Fibroblast of skin of abdomen (primary cell): ENCODE measurements at places on chromosomes 5 and 9.

DNA sequence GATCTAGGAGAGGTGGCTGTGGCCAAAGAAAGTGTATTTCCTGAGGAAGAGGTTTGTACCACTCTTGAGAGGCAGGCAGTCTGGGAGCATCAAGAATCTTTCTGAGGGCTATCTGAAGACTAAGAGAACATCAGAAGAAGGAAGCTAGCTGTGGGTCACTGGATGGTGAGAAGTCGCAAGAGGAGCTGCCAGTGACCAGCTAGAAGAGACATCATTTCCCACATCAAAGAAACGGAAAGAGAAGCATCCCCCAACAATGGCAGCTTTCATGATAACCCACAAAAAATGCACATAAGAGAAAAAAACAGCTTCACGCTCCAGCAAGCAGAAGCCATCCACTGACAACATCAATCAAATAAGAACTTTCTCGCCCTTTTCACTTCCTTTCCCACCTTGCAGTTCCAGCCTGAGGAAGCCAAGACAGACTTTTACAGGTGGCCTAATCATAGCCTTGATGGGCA lies 25.0 kb upstream of the CEP78 start:
- DNase-seq, result no peak

DNA sequence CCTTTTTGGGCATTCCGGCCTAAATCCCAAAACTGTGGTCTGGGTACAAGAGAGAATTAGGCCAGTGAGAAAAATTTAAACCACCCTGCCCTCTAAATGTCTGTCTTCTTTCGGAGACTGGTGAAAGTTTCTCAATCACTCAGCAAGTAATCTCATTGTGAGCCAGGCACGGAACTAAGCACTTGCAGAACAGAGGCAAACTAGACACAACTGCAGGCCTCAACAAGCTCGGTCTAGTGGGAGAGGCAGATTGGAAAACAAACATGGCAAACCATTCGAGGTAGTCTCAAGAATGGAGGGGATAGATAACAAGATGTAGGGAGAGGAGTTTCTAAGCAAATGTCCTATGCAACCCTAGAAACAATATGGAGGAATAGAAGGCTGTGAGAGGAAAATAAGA lies 8.9 kb upstream of the C5orf58 start:
- DNase-seq, result no peak

- no peak for DNase-seq
Observed at GRCh38 chr5:176697934-176698538, 50.8 kb downstream of the TSPAN17 start.

DNA sequence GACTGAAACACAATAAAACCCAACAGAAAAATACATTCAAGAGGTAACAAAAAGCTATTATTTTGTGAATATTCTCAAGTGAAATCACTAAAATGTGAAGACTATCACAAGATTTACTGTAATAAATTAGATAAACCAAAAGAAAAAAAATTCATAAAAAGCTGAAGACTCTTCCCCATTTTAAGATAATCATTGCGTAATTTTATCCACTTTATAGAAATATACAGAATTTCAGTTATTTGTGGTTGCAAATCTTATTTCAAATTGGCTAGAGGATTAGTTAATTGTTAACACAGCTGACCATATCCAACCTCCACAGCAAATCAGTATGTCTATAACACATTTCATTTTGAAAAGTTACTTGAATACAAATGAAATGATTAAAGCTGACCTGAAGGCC lies 7.7 kb upstream of the TMEM267 start:
- DNase-seq, result no peak

GRCh38 chr5:139246394-139246793 lies 47.1 kb upstream of the MATR3 start:
- DNase-seq, result peak; percentile 75

DNA sequence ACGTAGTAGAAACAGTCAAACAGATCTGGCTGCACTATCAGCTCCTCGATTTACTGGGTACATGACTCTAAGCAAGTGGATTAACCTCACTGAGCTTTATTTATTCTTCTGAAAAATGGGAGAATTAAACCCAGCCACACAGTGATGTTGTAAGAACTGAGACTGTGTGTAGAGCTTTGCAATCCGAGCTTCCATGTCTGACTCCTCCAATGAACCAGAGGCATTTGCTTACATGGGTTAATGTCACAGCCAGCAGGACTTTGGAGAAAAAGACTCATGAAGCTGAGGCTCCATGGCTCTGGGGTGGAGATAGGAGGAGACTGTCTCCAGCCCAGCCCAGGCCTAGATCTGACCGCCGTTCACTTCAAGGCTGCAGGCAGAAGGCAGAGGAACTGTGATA lies 201.3 kb downstream of the CDK5RAP2 start:
- DNase-seq, result no peak

DNA sequence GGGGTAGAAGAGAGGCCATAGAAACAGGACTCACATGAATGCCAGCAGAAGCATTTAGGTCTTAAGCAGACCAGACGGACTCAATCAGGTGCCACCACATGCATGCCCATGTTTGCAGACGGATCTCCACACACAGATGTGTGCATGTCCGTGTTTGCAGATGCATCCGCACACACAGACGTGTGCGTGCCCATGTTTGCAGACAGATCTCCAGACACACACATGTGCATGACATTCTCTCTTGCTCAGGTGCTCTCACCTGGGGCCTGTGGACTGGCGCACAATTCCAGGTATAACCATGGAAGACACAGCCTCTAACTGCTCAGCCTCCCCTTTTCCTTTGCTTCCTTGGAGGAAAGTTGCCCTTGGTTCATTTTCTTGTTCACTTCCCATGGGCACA lies 148.3 kb downstream of the CACNA1B start:
- no peak for DNase-seq

- DNase-seq, result no peak
Observed at GRCh38 chr5:145629047-145629446, 206.1 kb downstream of the PRELID2 start.

DNA sequence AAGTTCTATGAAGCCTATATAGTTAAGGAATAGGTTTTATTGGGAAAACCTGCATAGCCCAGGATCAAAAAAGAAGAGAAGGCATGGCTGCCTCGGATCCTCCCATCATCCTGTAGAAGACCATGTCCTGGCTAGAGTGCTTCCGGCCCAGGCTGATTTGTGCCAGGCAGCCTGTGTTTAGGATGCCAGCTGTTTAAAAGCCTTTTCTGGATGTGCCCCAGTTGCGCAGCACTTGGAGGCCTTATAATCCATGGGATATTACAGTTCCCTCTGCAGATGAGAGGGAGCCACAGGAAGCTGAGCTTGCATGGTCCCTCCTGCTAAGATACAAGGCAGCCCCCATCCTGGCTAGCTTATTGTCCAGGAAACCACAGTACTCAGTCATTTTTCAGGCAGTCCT lies 97.9 kb downstream of the CHSY3 start:
- no peak for DNase-seq

DNA sequence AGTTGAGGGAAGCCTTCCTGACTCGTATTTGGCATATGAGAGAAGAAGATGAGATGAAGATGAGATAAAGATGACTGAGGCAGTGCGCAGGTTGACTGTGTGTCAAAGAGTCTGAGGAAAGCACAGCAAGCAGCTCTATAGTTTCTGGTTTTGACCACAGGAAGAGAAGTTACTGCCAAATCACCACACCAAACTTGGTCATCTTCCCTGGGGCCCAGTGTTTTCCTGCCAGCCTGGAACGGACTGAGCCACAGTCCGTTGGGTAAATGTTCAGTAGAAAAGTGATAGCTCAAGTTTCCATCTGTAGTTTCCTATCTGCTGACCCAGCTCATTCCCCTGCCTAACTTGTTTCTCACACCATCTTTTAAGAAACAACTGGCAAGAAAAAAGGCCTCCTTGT lies 80.7 kb upstream of the ADAMTS19 start:
- DNase-seq, result no peak

GRCh38 chr9:17631396-17631795 lies 52.5 kb downstream of the SH3GL2 start:
- no peak for DNase-seq

DNA sequence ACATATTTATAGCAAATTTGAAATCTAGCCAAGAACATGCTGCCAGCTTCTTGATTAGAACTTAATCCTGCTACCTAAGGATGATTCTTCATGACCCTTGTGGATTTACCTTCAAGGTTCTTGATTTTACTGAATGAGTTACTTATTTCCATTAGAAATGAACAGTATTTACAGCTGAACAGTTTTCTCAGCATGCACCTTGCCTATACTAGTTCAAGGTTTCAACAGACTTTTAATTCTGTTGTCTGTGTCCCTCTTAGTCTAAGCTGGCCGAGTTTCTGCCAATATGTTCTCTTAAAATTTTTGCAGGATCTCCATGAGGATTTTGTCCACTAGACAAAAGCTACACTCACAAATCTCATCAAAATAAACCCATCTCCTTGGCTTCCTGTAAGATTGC lies 188.8 kb upstream of the ST8SIA4 start:
- DNase-seq, result no peak

- peak; percentile 87 for DNase-seq
Observed at GRCh38 chr5:91206734-91207133, 176.4 kb downstream of the ARRDC3 start.

GRCh38 chr5:132468656-132469379 lies 21.8 kb downstream of the IRF1 start:
- no peak for DNase-seq

GRCh38 chr5:923281-923873 lies 30.7 kb downstream of the TRIP13 start:
- DNase-seq, result peak; percentile 58

GRCh38 chr5:41115281-41115680 lies 44.1 kb upstream of the MROH2B start:
- peak; percentile 76 for DNase-seq

GRCh38 chr5:83149671-83150070 lies 72.3 kb downstream of the XRCC4 start:
- DNase-seq, result peak; percentile 28

GRCh38 chr5:76999451-76999850 lies 30.8 kb upstream of the AGGF1 start:
- peak; percentile 77 for DNase-seq
